ENCODE measurements at places on chromosomes 5 and 9.

DNA sequence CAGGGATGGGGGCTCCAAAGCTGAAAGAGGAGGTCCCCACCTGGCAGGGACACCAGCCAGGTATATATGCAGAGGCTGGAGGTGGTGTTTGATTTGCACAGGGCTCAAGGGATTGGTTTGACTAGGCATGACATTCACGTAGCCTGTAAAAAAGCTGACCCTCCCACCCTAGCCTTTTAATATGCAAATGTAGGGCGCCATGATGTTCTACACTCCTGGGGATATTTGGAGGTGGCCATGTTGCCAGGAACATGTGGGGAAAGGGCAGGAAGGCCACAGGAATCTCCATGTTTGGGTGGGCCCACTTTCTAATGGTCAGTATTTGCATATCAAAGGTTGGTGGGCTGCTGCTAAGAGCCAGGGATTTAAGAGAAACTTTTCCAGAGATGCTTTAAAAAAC lies 12.0 kb upstream of the THG1L start:
- no peak for DNase-seq

DNA sequence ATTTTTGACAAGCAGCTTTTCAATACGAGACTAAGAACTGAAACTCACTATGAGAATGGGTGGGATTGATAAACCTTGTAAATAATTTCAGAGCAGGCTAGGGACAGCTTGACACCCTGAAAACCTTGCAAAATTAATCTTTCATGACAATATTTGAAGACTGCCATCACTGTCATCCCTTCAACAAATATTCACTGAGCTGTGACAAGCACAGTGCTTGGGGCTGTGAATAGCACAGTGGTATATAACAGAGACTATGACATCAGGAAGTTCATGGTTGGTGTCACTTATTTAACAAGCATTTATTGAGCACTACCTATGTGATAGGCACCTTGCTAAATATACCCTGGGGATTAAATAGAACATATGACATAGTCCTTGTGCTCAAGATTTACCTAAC lies 741.0 kb upstream of the RIOK2 start:
- DNase-seq = no peak

- DNase-seq = no peak
Observed at GRCh38 chr5:58044166-58044565, 415.7 kb downstream of the PLK2 start.

- DNase-seq = no peak
Observed at GRCh38 chr5:16564248-16564867, 52.4 kb downstream of the RETREG1 start.

GRCh38 chr5:145198525-145199260 lies 636.4 kb downstream of the PRELID2 start:
- no peak for DNase-seq

DNA sequence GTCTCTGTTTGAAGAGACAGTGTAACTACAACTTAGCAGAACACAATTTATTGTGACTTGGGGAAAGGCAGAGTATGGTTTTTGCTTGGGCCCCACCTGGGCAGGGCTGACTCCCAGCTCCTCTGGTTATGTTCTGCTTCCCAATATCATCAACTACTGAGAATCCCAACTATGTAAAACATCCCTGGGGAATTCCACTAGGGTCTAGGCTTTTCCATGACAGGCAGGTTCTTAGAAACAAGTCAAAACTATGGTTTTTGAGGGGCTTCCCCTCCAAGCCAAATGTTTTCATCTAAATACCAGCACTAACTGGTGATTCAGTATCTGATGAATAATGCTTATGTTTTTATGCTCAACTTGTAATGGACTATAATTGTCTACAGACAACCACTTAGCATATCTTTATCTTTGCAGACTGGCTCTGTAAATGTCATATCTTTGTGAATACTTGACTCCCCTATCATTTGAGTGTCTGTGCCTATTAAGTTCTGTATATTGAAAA lies 409.5 kb downstream of the PDE4D start:
- no peak for DNase-seq

DNA sequence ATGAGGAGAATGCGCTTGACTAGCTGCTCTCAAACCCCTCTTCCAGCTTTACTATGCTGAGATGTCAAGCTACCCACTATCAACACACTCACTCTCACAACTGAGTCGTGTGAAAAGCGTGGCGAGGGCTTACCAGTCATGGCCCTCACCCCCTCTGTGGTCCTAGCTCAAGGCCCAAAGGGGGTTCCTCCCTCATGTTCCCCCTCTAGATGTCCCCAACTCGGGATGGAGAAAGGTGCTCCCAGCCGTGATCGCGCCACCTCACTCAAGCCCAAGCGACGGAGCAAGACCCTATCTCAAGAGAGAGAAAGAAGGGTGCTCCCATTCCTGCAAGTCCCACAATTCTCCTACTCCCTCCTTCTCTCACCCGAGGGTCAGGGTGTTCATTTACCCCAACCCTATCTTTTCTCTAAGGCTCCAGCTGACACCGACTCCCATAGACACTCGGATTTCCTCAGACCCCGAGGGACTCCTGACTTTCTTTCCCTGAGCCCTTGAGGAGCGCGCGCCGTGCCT lies 559 bp downstream of the SLC38A9 start:
- DNase-seq = no peak

DNA sequence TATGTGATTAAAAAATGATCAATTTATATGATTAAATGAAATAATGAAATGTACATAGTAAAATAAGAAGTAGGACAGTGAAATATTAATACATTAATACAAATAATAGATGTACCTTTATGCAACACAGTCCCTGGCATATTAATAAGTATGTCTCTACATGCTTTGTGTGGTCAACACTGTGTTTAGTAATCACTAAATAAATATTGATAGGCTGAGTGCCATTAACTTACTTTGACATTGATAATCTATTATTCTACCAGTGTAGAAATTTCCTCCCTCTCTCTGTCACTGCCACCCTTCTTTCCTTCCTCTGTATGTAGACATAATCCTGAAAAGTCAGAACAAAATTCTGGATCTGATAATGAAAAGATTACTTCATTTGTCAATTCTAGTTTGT lies 43.7 kb downstream of the RNF180 start:
- no peak for DNase-seq

Data from Panc1 (cell line).